ENCODE measurements at places on chromosomes 5 and 9. TPM values are rescaled to one million over a fixed set of nuclear protein-coding genes. Genes with fewer than 3 reads are reported as not detected.

BTNL8 gene
- polyA plus RNA-seq: not detected

PROB1 gene
- polyA plus RNA-seq: 0.26 TPM

CMYA5 gene
- 0.08 TPM for polyA plus RNA-seq

MYOZ3 gene
- not detected for polyA plus RNA-seq

ANP32B gene
- polyA plus RNA-seq: 108 TPM

NCS1 gene
- not detected for polyA plus RNA-seq

ALDH1B1 gene
- polyA plus RNA-seq: 6.5 TPM

SPATA31E1 gene
- polyA plus RNA-seq: not detected

MAST4 gene
- 11.3 TPM for polyA plus RNA-seq

TOPORS gene
- 24.4 TPM for polyA plus RNA-seq

All from naive thymus-derived CD4-positive, alpha-beta T cell (primary cell).